ENCODE measurements at places on chromosomes 16 and 17. TPM values are rescaled to one million over a fixed set of nuclear protein-coding genes. Genes with fewer than 3 reads are reported as not detected.
A peak's percentile ranks its signal among the peaks of the same experiment; 100 is the strongest.

- no peak overlapping the region for H3K27ac ChIP-seq
- H3K4me3 ChIP-seq = peak overlapping the region; percentile 83
- peaks cover 4% of the 10 kb centered on the region for H3K36me3 ChIP-seq
- DNase-seq = peak; percentile 87
- H3K27me3 ChIP-seq = no peaks in the 10 kb centered on the region
- no peaks in the 10 kb centered on the region for H3K4me1 ChIP-seq
Measured at GRCh38 chr17:48012151-48012520, 25.5 kb downstream of the COPZ2 start.

The NACA2 gene
- total RNA-seq = not detected

DNA sequence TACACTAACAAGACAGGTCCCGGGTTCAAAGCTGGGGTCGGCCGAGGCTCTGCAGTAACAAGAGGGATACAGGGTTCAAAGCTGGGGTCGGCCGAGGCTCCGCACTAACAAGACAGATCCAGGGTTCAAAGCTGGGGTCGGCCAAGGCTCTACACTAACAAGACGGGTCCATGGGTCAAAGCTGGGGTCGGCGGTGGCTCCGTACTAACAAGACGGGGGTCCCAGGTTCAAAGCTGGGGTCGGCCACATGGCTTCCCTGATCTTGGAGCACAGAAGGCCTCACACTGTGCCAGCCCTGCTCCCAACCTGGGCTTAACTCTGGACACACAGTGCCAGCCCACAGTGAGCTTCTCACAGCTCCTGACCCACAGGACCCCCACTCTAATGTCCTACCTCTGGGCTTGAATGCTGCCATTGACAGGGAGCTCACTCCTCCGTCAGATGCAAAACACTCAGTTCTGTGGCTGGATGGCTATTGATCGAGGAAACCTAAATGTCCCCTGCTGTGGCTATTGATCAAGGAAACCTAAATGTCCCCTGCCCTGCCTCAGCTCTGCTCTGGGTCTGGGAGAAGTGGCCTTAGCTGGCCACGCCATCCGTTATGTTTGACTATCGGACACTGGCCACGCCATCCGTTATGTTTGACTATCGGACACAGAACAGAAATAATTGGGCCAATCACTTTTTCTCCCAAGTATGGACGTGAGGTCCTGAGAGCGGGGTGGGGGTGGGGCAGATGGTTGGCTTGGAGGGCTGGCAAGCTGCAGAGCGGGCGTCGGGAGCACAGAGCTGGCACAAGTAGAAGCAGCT, 54.6 kb upstream of the DOC2B start:
- no peaks in the 10 kb centered on the region for H3K36me3 ChIP-seq
- H3K4me1 ChIP-seq = peaks cover 7% of the 10 kb centered on the region
- H3K27me3 ChIP-seq = no peaks in the 10 kb centered on the region
- no peak overlapping the region for H3K4me3 ChIP-seq
- H3K27ac ChIP-seq = no peak overlapping the region

DNA sequence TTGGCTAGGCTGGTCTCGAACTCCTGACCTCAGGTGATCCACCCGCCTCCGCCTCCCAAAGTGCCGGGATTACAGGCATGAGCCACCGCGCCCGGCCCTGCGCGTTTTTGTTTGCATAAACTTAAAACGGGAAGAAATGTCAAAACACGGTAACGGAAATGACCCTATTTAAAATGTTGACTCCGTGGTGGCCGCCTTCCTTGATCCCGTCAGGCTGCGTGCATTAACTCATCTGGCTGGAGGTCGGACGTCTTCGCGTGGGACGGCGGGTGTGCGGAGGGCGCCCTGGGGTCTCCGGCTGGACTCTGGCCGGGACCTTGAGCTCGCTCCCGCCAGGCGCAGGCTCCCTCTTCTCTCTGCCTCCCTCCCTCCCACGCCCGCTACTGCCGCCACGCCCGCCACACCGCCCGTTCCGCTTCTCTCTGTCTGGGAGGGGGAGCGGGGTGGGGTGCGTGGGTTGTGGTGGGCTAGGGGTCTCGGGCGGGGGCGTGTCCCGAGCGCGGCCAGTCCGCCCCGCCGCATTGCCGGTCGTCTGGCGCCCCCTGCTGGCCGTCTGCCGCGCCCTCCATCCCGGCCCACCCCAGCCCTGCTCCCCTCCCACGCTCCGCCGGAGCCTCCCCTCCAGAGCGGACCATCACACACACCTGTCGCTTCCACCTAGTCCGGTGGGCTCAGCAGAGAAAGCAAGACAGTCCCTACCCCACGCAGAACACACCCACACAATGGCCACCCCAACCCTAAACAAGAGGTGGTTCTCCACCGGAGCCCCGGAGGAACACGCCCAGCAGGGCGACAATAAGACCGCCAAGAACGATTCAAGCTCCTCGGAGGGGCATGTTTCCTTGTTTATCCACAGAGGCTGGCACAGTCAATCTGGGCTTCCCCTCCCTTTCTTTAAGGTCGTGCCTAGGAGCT, 1.2 kb upstream of the CCDC42 start:
- H3K4me3 ChIP-seq = peak overlapping the region; percentile 82
- H3K27me3 ChIP-seq = no peaks in the 10 kb centered on the region
- peak; percentile 82 for DNase-seq
- H3K36me3 ChIP-seq = no peaks in the 10 kb centered on the region
- H3K27ac ChIP-seq = no peak overlapping the region

The DPEP3 gene
- total RNA-seq = 0.68 TPM

DNA sequence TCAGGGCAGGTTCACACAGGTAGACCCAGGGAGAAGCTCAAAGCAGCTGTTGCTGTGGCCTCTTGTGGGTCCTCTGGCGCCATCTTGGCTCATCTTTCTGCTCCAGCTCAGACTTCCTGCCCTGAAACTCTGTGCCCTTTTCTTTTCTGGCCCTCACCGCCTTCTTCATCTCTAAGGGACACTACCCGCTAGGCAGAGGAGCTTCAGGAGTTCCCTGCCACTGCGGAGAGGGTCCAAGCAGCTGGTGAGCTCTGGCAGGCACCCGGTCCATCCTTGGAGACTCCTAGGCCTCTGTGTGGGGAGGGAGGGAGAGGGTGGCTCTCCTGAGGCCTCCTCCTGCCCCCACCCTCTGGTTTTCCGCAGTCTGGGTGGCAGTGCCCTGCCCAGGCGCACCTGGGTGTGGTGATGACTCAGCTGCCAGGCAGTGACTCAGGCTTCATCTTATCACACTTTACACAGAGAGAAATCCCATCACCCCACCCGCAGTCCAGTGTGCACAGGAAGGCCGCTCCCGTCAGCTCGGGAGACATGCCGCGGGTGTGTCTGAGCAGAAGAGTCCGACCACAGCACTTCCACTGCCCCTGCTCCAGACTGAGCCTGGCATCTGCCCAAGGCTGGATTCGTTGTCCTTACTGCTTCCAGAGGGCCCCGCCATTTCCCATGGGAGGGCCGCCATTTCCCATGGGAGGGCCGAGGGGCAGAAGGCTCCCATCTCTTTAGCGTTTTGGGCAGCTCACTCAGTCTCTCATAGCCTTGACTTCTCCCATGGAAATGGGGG, 7.3 kb downstream of the NT5C start:
- DNase-seq = no peak
- no peak overlapping the region for H3K4me3 ChIP-seq
- no peaks in the 10 kb centered on the region for H3K27me3 ChIP-seq
- no peak overlapping the region for H3K27ac ChIP-seq

The GNG13 gene
- total RNA-seq = not detected

- H3K4me1 ChIP-seq = peaks cover 15% of the 10 kb centered on the region
- no peaks in the 10 kb centered on the region for H3K27me3 ChIP-seq
- no peak for DNase-seq
- H3K4me3 ChIP-seq = no peak overlapping the region
Measured at GRCh38 chr17:34140006-34140405, 115.1 kb upstream of the CCL2 start.

- H3K4me1 ChIP-seq = peaks cover 4% of the 10 kb centered on the region
- H3K27me3 ChIP-seq = no peaks in the 10 kb centered on the region
- DNase-seq = peak; percentile 24
- no peaks in the 10 kb centered on the region for H3K36me3 ChIP-seq
- no peak overlapping the region for H3K4me3 ChIP-seq
Measured at GRCh38 chr16:74732707-74733350, 32.2 kb upstream of the MLKL start.

DNA sequence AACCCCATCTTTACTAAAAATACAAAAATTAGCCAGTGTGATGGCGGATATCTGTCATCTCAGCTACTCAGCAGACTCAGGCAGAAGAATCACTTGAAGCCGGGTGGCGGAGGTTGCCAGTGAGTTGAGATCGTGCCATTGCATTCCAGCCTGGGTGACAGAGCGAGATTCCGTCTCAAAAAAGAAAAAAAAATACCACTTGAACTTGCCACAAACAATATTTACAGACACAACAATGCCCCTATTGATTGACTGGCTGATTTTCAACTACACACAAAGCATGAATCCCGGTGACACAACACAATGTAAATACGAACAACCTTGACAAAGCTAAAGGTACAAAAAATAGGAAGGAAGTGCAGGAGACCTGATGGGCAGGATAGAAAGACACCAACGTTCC, 49.3 kb downstream of the NXN start:
- no peaks in the 10 kb centered on the region for H3K27me3 ChIP-seq
- no peaks in the 10 kb centered on the region for H3K36me3 ChIP-seq
- no peak overlapping the region for H3K4me3 ChIP-seq
- DNase-seq = no peak

GRCh38 chr16:50254072-50254471, 12.3 kb upstream of the ADCY7 start:
- no peaks in the 10 kb centered on the region for H3K4me1 ChIP-seq
- H3K27ac ChIP-seq = no peak overlapping the region
- no peak for DNase-seq
- H3K4me3 ChIP-seq = no peak overlapping the region

- no peaks in the 10 kb centered on the region for H3K27me3 ChIP-seq
- H3K4me1 ChIP-seq = peaks cover 4% of the 10 kb centered on the region
- no peak for DNase-seq
- H3K36me3 ChIP-seq = peaks cover 8% of the 10 kb centered on the region
- no peak overlapping the region for H3K27ac ChIP-seq
- no peak overlapping the region for H3K4me3 ChIP-seq
Measured at GRCh38 chr16:86353148-86353547, 157.2 kb upstream of the FOXF1 start.

The PRSS22 gene
- 2.4 TPM for total RNA-seq

DNA sequence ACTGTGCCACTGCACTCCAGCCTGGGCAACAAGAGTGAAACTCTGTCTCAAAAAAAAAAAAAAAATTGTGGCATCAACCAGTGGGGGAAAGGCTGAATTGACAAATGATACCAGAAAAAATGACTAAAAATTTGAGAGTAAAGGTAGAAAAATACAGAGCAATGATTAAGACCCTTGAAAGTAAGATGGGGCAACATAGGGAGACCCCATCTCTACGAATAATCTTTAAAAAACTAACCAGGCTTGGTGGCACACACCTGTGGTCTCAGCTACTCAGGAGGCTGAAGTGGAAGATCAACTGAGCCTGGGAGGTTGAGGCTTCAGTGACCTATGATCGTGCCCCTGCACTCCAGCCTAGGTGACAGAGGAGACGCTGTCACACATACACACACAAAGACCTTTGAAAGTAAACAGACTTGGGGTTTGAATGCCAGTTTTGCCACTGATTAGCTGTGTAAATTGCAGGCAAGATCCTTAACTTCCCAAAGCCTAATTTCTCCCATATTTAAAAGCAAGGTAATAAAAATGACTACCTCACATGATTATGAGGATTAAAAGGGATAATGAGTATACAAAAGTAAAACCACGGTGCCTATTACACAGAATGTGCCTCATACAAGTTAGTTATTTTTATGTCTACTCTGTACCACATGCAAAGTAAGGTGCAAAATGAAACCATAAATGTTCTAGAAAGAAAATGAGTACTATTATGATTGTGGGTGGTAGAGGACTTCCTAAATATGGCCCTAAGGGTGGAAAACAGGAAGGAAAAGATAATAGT, 21.7 kb upstream of the PAFAH1B1 start:
- H3K4me3 ChIP-seq = no peak overlapping the region
- no peaks in the 10 kb centered on the region for H3K4me1 ChIP-seq
- H3K36me3 ChIP-seq = no peaks in the 10 kb centered on the region
- no peak for DNase-seq
- no peaks in the 10 kb centered on the region for H3K27me3 ChIP-seq

The PPP1R1B gene
- total RNA-seq = 15.5 TPM

DNA sequence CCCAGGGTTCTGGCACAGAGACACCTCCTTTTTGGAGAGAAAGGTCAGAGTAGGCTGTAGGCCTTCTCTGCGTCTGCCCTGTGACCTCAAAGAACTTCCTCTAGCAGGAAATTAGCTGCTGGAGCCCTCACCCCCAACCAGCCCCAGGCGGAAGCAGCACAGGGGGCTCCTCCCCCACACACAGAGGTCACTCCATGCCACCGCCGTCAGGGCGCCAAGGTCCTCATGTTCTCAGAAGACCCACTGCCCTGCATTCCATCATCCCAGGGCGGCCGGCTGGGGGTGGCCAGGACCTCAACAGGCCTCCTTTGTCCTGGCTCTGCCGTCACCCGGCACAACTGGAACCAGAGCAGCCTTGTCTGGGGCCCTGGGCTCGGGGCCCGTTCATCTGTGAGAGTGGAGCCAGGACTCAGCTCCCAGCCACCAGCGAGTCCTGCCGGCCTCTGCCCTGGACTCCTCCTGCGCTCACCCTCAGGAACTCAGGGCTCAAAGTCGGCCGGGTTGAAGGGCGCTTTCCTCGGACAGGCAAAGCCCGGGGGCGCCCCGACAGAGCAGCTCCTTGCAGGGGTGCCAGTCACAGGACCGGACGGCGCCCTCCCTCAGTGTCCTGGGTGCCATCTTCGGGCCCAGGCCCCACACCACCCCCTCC, 1.2 kb downstream of the TMC6 start:
- peak overlapping the region; percentile 85 for H3K4me3 ChIP-seq
- H3K27ac ChIP-seq = no peak overlapping the region
- peaks cover 10% of the 10 kb centered on the region for H3K4me1 ChIP-seq
- peaks cover 7% of the 10 kb centered on the region for H3K36me3 ChIP-seq

DNA sequence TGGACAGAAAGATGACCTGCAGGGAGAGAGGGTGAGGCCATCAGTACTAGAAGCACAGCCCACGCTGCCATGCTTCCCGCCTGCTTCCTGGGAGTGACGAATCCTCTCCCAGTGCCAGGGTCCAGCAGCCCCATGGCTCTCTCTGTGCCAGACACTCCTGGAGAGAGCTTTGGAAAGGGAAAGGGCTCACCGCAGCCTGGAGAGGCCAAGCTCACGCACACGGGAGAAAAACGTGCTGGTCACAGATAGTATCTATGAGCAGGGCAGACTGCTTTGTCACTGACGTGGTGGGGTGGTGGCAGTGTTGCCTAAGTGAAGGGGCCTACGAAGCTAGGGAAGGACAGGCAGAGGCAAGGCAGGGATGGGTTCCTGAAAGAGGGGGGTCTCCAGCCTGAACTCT, 5.4 kb downstream of the WBP2 start:
- no peak overlapping the region for H3K27ac ChIP-seq
- peaks cover 5% of the 10 kb centered on the region for H3K4me1 ChIP-seq
- H3K36me3 ChIP-seq = peaks cover 58% of the 10 kb centered on the region
- no peaks in the 10 kb centered on the region for H3K27me3 ChIP-seq
- DNase-seq = no peak
- H3K4me3 ChIP-seq = no peak overlapping the region

The TBC1D3H gene
- total RNA-seq = not detected

- H3K4me3 ChIP-seq = no peak overlapping the region
- no peaks in the 10 kb centered on the region for H3K27me3 ChIP-seq
- no peaks in the 10 kb centered on the region for H3K4me1 ChIP-seq
- H3K27ac ChIP-seq = no peak overlapping the region
- H3K36me3 ChIP-seq = no peaks in the 10 kb centered on the region
Measured at GRCh38 chr16:60318486-60318885, 1584.4 kb upstream of the GOT2 start.

- H3K4me1 ChIP-seq = no peaks in the 10 kb centered on the region
- no peak overlapping the region for H3K4me3 ChIP-seq
- no peak overlapping the region for H3K27ac ChIP-seq
- H3K36me3 ChIP-seq = peaks cover 2% of the 10 kb centered on the region
Measured at GRCh38 chr17:36048066-36048465, 16.0 kb upstream of the CCL18 start.

The ATP1B2 gene
- total RNA-seq = 15.4 TPM

All from H9 (cell line).